Activated CD4-positive, alpha-beta T cell treated with anti-CD3 and anti-CD28 coated beads, Interleukin-2, amount 50 U/mL, for 4 hours (primary cell): ENCODE measurements at places on chromosomes 16 and 17.

DNA sequence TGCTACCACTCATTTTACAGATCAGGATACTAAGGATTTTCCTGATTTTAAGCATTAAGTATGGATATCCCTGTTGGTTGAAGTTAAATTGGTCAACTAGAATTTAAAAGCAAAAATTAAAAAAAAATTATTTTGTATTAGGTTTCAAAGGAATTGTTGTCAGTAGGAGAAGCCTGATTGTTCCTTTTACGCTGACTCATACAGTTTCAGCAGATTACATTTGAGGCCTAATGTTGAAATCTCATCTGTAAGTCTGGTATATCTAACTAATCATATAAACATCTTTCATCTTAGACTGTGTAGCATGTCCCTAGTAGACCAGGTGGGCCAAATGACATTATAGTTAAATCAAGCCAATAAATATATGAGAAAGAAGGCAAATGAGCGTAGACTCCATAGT is 83.5 kb downstream of the FTO start:
- no peak for DNase-seq

GRCh38 chr17:15406081-15406480 is 61.3 kb downstream of the CDRT4 start:
- DNase-seq = no peak

- no peak for DNase-seq
These were observed 32.4 kb downstream of the TIMM22 start for GRCh38 chr17:1029196-1029921.

- no peak for DNase-seq
These were observed 318.3 kb downstream of the CBLN1 start for GRCh38 chr16:48963306-48963705.
